ENCODE measurements at places on chromosomes 2 and 18.

DNA sequence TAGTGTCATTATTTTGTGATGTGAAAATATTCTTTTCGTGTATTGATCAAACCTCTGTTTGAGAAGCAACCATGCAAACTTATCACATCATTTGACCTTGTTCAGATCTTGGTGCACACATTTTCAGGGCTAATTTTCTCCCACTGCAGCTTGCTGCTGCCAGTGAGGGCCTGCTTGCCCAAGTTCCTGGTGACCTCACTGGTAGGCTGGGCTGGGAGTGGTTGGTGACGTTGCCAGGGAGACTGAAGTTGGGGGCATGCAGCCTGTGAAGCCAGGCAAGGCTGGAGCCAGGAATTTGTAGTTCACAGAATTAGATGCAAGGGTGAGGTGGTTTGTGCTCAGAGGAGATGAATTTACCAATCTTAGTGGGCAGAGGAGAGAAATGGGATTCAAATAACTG lies 38.5 kb downstream of the PARD3B start:
- DNase-seq, result no peak

DNA sequence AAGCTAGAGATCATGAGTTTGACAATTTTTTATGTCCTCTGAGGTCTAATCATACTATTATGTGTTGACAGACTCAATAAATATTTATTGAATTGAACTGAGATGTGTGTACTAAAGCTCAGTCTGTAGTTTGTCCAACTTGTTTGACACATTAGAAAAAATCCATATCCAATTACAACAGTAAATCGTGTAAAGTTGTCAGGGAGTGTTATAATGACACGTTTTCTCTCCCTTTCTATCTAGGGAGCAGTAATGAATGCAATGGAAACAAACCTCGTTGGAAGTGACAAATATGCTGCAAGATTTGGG lies 28.4 kb downstream of the ITGA4 start:
- DNase-seq, result no peak

DNA sequence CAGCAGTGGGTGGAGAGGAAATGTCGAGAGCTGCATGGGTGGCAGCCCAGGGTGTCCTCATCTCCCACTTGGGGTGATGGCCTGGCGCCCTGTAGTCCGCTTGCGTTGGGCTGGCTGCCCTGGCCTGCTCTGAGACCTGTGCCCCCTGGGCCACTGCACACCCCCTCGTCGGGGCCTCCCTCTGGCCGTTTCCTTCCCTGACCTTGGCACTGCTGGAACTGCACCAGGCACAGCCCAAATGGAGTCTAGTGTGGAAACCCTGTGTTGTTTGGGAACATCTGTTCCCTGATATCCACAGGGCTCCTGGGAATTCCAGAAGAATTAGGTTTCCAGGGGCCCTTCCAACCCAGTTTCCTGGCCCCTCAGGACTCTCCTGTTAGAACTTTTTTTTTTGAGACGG lies 13.9 kb downstream of the EFHD1 start:
- DNase-seq, result no peak

DNA sequence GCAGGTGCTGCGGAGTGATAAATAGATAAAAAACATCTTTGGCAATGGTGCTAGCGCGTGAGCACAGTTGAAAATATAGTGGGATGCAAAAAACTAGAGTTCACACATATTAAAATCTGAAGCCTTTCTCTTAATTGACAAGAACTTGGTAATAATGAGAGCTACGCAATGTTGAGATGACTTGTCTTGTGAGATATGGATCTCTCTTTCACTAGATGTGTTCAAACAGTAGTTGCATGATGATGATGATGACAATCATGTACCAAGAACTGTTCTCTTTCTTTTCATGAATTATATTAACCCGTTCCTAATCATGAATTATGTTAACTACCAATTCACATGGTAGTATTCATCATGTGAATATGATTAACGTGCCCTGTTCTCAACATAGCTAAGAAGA lies 81.1 kb downstream of the DYNAP start:
- no peak for DNase-seq

All from stimulated activated CD4-positive, alpha-beta T cell treated with anti-CD3 and anti-CD28 coated beads, TNF-alpha, amount 100 ng/mL, for 24 hours (primary cell).